Neural progenitor cell (in vitro differentiated cells): ENCODE measurements at places on chromosomes 1 and 21. TPM values are rescaled to one million over a fixed set of nuclear protein-coding genes. Genes with fewer than 3 reads are reported as not detected.

HYI gene
- total RNA-seq = 10.3 and 26.8 TPM in 2 replicates

FBXO44 gene
- total RNA-seq = 5.3 and 18.2 TPM in 2 replicates

DNA sequence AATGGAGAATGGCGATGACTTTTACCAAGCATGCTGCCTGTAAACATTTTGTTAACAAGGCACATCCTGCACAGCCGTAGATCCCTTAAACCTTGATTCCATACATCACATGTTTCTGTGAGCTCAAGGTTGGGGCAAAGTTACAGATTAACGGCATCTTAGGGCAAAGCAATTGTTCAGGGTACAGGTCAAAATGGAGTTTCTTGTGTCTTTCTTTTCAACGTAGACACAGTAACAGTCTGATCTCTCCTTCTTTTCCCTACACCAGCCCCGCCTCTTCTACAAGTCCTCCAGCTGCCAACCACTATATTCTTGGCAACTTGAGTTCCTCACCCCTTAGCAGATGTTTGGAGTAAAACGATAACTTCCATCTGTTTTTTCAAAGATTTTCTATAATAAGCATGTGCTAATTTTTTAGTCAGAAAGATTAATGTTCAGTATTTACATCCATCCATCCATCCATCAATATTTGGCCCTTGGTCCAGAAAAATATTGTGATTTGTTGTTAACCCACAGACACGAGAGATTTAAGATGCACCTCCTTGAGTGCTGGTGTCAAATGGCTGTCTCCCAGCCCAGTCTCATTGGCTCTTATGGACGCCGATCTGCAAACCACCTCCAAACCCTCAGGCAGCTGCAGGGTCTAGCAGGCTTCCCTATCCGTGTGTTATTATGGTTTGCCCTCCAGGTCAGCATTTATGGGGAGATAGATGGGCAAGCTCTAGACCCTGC, 3.8 kb downstream of the DNALI1 start:
- no peak overlapping the region for H3K27ac ChIP-seq
- no peak for DNase-seq
- no peaks in the 10 kb centered on the region for H3K27me3 ChIP-seq
- H3K4me1 ChIP-seq = peaks cover 9% of the 10 kb centered on the region
- H3K36me3 ChIP-seq = no peaks in the 10 kb centered on the region
- H3K4me3 ChIP-seq = no peak overlapping the region

GRCh38 chr1:162191396-162192305, 122.2 kb downstream of the NOS1AP start:
- no peak overlapping the region for H3K4me3 ChIP-seq
- no peaks in the 10 kb centered on the region for H3K36me3 ChIP-seq

GRCh38 chr21:45889961-45890360, 91.6 kb upstream of the COL6A1 start:
- H3K36me3 ChIP-seq = no peaks in the 10 kb centered on the region
- peaks cover 3% of the 10 kb centered on the region for H3K27me3 ChIP-seq
- no peaks in the 10 kb centered on the region for H3K4me1 ChIP-seq
- no peak overlapping the region for H3K4me3 ChIP-seq
- DNase-seq = peak; percentile 48

- no peaks in the 10 kb centered on the region for H3K4me1 ChIP-seq
- no peaks in the 10 kb centered on the region for H3K36me3 ChIP-seq
- DNase-seq = no peak
- H3K27me3 ChIP-seq = no peaks in the 10 kb centered on the region
- no peak overlapping the region for H3K27ac ChIP-seq
- H3K4me3 ChIP-seq = no peak overlapping the region
Measured at GRCh38 chr21:34154878-34155277, 81.5 kb downstream of the MRPS6 start.

- no peak for DNase-seq
- H3K27ac ChIP-seq = no peak overlapping the region
- peaks cover 17% of the 10 kb centered on the region for H3K4me1 ChIP-seq
- no peaks in the 10 kb centered on the region for H3K36me3 ChIP-seq
- no peak overlapping the region for H3K4me3 ChIP-seq
Measured at GRCh38 chr1:31300193-31300592, 3.4 kb downstream of the ZCCHC17 start.
